ENCODE measurements at places on chromosomes 5 and 9. TPM values are rescaled to one million over a fixed set of nuclear protein-coding genes. Genes with fewer than 3 reads are reported as not detected.

Gene CLIC3
- not detected for total RNA-seq

Gene ELOVL7
- total RNA-seq = 3.9 TPM

Gene THG1L
- total RNA-seq = 11.1 TPM

Gene PLAC8L1
- 0.25 TPM for total RNA-seq

Gene FAM170A
- total RNA-seq = not detected

Gene LEAP2
- total RNA-seq = 0.74 TPM

Gene PDE8B
- 8.9 TPM for total RNA-seq

Gene TSSK1B
- not detected for total RNA-seq

Gene PTPN3
- total RNA-seq = 4.4 TPM

Gene C1QTNF2
- 1.7 TPM for total RNA-seq

Gene ECM2
- 5.2 TPM for total RNA-seq

Gene PPP6C
- 18.7 TPM for total RNA-seq

Gene SGCD
- total RNA-seq = 3.0 TPM

Gene RNF183
- total RNA-seq = not detected

Gene STPG3
- not detected for total RNA-seq

Gene DRD1
- 4.7 TPM for total RNA-seq

Gene ANKRD55
- total RNA-seq = 1.2 TPM

Gene TMEM171
- 0.49 TPM for total RNA-seq

Gene MEF2C
- total RNA-seq = 951 TPM

Gene PCDHGA12
- total RNA-seq = 7.9 TPM

Gene PCDHB15
- total RNA-seq = 16.0 TPM

Gene NDUFAF2
- total RNA-seq = 25.6 TPM

Gene SLC6A7
- total RNA-seq = 1.5 TPM

Gene SPINK4
- not detected for total RNA-seq

Gene LECT2
- total RNA-seq = not detected

Gene NRG2
- total RNA-seq = 3.9 TPM

Gene TRPM3
- 22.1 TPM for total RNA-seq

Gene CDH12
- 23.1 TPM for total RNA-seq

Gene PCDHB10
- 14.5 TPM for total RNA-seq

Gene PTBP3
- total RNA-seq = 32.0 TPM

Gene MYMK
- total RNA-seq = not detected

Gene KIF4B
- total RNA-seq = 0.25 TPM

Gene TEX48
- not detected for total RNA-seq

Gene FOXD4L6
- total RNA-seq = not detected

Gene IQGAP2
- total RNA-seq = 20.7 TPM

Gene ADGRV1
- total RNA-seq = 150 TPM

Gene HAVCR1
- 0.25 TPM for total RNA-seq

Gene C9orf153
- total RNA-seq = 0.25 TPM

Gene PCDHGA1
- 3.2 TPM for total RNA-seq

Gene PPP2CA
- total RNA-seq = 90.2 TPM

Gene PCDHA9
- 12.3 TPM for total RNA-seq

Gene SH3TC2
- total RNA-seq = 0.49 TPM

Gene PCDHA1
- total RNA-seq = 6.6 TPM

Gene FGD3
- total RNA-seq = 18.7 TPM

Gene HOMER1
- 80.2 TPM for total RNA-seq

Gene GABRA1
- total RNA-seq = 19.4 TPM

Gene SLC36A3
- total RNA-seq = not detected

Gene OR1Q1
- total RNA-seq = not detected

Gene IFNA2
- not detected for total RNA-seq

Gene PCDHGA7
- 8.1 TPM for total RNA-seq

Gene PAEP
- total RNA-seq = not detected

Gene PHYKPL
- total RNA-seq = 10.8 TPM

Gene ATP6V1G1
- total RNA-seq = 84.8 TPM

Gene AMBP
- not detected for total RNA-seq

Gene RUFY1
- 20.2 TPM for total RNA-seq

All from temporal lobe (tissue), 4 donors.